Pancreas (tissue), 10 donors: ENCODE measurements at places on chromosomes 3 and 15.
A peak's percentile ranks its signal among the peaks of the same experiment; 100 is the strongest.

DNA sequence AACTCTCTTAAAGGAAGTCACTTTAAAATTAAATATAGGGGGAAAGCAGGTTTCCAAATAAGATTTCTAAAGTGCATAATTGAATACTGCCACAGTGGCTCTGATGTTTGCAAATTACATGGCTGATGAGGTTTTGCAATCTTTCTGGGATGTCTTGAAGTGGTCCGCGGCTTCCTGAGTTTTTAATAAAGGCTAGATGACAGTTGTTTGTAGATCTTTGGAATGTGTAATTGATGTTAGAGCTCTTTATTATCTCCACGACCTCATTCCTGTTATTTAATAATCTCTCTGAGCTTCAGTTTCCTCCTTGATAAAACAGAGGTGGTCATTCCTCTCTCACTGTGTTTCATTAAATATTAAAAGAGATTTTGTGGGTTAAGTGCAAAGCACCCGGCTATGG, 27.0 kb upstream of the CEMIP start:
- DNase-seq, result no peak

GRCh38 chr3:183779896-183780465, 45.4 kb downstream of the MAP6D1 start:
- DNase-seq, result no peak

DNA sequence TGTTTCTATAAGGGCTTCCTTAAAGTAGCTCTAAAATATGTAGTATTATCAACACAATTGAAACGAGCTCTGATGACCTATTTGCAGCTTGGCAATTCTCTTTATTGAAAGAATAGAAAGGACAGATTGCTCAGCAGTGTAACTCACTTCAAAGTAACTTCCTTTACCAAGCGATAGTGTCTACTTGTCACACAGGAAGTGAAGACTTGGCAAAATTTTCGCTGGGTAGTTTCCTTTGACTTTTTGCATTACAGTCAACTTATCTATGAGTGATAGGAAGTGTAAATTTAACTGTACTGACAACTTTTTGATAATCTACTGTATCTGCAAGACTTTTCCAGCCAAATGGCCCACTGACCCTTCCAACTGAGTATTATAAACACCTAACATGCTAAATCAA, 22.8 kb downstream of the SLC9A9 start:
- DNase-seq, result no peak

GRCh38 chr3:47022641-47023071, 43.2 kb downstream of the NBEAL2 start:
- peak; percentile 53 for DNase-seq

DNA sequence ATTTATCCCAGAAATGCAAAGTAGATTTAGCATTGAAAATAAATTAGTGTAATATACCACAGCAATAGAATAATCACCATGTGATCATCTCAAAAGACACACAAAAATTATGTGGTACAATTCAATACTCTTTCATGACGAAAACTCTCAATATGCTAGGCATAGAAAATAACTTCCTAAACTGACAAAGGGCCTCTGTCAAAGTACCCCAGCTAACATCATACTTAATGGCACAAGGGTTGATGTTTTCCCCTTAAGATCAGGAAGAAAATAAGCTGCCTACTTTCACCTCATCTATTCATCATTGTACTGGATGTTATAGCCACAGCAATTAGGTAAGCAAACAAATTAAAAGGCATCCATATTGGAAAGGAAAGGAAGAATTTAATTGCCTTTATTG, 22.7 kb upstream of the NIPA2 start:
- no peak for DNase-seq

DNA sequence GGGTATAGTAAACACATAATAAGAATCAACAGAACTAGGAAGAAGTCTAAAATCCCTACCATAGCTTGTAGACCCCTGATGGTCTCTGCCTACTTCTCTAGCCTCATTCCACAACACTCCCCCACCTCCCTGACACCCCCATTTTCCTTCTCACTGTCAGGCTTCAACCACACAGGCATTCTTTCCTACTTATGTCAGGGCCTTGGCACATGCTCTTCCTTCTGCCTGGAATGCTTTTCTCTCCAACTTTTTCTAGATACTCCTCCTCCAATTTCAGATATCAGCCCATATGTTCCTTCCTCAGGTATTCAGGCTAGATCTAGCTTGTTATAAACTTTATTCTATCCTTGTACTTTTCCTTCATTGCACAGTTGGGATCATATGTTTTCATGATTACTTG, 106.0 kb upstream of the MRPL3 start:
- DNase-seq, result no peak

DNA sequence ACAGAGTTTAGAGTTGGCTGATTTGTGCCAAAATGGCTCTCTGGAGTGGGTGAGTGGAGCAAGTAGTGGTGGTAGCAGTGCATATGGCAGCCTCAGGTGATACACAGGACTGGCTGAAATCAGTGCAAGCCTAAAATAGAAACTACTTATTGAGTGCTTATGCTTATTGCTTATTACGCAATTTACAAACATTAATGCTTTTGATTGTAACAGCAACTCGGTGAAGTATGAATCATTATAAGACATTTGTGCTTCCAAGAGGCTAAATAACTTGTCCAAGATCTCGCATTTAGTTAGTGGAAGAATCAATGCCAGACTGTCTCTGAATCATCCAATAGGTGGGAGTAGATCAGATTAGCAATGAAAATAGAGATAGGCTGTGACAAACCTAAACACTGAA, 353.8 kb downstream of the NAALADL2 start:
- no peak for DNase-seq

DNA sequence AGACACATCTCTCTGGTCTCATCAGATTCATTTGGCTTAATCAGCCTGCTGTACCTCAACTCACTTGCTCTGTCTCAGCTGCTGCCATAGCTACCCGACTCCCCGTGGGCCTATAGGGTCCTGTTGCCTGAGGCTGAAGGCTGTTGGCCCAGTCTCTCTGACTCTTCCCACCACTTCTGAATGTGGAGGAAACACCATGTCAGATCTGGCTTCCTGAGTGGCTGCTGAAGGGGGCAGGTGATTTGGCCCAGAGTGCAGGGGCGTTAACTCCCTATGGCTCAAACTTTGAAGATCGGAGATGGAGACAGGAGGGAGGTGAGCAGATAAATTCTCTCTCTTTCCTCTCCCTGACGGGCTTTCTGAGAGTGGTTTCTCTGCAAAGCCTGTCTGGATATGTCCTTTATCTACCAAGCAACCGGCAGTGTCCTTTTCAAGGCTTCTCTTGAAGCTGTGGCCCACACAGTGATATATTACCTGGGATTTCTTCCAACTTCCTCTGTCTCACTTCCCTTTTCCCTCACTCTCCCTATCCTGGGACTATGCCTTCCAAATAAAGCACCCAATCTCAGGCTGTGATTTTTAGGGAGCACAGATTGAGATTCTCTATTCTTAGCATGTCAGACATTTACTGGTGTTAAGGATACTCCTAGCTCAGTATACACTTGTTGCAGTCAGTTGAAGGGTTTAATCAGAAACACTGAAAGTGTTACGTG, 334.9 kb upstream of the TBC1D5 start:
- DNase-seq, result no peak
